Type B pancreatic cell (in vitro differentiated cells): ENCODE measurements at places on chromosomes 1 and 21. TPM values are rescaled to one million over a fixed set of nuclear protein-coding genes. Genes with fewer than 3 reads are reported as not detected.
A peak's percentile ranks its signal among the peaks of the same experiment; 100 is the strongest.

DNA sequence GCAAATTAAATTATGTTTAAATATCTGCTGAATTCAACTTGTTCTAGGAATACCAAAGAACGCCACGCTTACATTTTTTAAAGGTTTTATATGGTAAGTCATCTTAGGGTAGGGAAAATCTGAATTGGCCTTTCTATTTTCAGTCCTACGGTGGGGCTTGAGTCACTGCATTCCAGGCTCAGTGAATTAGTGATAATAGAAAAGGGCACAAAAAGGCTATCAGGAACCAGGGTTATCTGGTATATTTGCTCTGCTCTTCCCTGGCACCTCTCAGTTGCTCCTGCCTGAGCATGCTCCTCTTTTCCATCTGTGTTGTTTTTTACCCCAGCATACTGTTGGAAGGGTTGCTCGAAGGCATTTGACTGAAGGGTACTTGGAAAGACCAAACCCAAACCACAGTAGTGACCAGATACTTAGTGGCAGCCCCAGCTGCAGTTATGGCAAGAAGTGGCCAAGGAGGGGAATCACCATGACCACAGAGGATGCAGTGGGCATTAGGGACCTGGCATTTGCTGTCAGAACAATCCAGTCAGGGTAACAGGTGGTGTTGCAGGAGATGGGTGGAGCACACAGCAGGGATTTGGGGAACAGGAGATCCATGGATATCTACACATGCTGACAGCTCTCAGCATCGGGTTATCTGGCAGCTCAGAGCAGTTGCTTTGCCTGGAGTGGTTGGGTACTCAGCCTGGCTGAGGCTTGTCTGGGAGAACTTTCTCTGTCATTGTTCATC lies 2.3 kb downstream of the OVAAL start:
- no peak for DNase-seq

DNA sequence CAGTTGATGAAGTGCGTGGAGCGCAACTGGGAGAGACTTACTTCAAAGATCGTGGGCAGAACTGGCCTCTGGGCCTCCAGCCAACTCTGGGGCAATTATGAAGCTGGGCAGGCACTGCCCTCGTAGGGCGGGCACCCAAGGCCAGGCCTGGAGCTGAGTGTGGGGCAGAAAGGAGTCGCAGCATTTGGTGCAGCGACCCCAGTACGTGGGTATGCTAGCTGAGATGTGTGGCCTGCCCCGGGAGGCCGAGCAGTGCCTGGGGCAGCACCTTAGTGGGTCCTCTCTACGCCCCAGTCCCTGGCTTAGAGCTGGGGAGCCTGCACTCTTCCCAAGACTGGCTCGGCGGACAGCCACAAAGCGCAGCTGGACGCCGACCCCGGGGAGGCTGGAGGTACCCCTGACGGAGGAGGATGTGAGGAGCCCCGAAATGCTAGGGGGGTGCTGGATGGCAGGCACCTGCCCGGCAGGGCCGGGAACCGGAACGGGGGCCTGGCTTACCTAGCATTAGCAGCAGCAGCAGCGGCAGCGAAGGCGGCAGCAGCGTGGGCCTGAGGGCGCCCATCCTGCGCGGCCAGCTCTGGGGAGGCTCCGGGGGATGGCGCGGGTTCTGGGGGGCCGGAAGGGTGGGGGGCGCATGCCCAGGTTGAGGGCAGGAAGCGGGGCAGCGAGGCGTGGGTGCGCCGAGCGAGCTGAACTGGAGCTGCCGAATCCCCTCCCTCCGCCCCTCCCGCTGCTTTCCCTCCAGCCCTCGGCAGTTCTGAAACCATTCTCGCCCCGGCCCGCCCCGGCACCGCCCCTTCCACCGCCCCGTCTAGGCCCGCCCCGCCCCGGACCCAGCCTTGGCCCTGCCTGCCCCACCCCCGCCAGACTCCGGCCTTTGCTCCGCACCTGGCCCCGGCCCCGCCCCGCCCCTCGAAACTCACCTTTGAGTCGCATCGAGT lies at the start of gene IGSF8:
Gene IGSF8 (minus strand): TSS at position 709 of the 941 bp plus-strand sequence. CDS start 147 bp downstream, at position 562.
- DNase-seq: peak; percentile 94

- DNase-seq: no peak
Observed at GRCh38 chr1:230189824-230190223, 122.8 kb downstream of the GALNT2 start.

DNA sequence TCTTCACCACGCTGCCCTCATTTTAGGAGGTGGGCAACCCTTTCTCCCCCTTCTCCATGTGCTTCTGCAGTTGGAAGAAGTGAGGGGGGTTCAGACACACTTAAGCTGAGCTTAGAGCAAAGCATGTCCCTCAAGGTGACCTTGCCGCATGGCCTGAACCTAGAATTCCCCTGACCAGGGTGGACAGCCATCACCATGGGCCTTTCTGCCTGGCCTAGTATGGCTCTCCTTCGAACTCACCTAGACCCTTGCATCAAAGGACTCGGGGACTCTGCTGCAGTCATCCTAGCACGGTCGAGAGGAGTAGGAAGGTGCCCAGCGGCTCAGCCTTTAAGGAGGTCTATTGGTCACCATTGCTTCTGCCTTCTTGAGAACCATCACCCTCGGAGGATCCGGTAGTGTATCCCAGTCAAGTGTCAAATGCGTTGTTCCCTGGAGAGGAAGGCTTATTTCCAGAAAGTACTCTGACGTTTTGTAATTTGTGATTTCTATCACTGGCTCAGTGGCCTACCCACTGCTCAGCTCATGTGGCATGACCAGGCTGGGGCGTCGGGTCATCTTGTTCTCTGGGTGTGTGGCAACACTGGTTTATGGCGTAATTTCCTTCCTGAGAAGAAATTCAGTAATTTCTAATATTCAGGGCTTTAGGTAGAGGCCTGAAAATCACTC lies at the start of gene KCNE1:
Gene KCNE1 (minus strand): TSS at position 424 of the 669 bp plus-strand sequence. CDS start 62,576 bp downstream, outside the sequence.
- no peak for DNase-seq

DNA sequence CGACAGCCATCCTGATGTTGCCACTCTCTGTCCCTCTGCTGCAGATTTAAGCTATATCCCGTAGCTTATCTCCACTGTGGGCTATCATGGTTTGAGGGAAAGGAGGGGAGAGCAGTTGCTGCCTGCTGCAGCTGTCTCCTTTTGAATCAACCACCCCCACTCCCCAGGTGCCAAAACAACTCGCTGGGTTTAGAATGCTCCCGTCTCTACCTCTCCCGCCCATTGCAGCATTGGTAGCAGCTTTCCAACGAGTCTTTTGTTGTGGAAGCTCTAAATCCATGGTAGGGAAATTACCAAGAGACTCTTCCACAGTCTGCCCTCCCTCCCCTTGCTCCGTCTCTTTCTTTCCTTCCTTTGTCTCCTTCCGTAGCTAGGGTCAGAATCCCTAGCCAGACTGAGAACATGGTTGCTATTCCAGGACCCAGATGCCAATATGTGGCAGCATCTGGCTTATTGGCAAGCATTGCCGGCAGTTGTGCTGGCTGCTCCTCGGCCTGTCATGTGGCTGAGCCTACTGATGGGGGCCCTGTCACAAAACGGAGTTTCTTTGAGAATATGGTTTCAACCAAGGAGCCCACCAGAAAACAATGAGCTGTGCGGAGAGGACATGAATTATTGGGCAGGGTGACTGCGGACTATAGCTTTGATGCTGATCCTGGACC lies 230.7 kb downstream of the RPS6KC1 start:
- DNase-seq: no peak

- DNase-seq: peak; percentile 45
Observed at GRCh38 chr1:20729990-20730689, 2.4 kb downstream of the SH2D5 start.

DNA sequence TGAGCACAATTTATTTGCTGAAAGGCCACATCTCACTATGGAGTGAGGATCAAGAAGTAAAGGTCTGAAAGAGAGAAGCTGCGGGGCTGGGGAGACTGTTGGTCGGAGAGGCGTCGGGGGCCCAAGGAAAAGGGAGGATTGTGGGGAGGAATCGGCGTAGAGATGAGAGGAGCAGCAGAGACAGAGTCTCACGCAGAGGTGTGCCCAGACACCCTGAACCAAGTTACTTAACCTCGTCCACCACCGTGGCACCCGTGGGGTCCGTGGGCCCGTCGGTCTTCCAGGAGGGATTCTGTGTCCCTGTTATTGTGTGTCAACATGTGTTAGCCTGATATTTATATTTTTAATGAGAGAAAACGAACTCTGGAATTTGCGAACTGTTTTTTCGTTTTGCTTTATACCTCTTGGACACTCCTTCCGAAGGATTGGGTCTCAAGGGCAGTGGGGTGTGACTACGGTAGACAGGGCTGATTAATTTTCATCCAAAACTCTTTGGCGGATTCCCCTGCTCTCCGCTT lies 3.8 kb upstream of the NBPF1 start:
- peak; percentile 78 for DNase-seq

DNA sequence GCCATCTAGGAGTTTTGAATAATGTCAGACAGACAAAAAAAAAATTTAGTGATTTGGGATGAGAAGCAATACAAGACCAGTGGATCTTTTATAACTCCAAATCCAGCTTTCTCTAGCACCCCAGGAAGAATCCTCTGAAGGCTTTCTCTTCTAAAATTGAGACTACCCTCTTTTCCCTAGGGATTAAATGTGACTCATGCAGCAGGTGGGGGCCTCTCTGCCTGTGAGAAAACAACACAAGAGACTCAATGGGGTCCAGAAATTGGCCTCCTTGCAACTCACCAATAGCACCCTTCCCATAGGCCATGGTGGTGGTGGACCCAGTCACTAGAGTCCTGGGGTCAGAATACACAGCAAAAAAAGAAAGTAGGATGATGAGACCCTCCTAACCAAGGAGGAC lies 120.3 kb upstream of the ATP1A1 start:
- no peak for DNase-seq

- no peak for DNase-seq
Observed at GRCh38 chr1:33358114-33358794, 37.4 kb upstream of the A3GALT2 start.

CLDN14 gene
- not detected in 2 replicates for total RNA-seq

ZYG11A gene
- 0.31 and 0.64 TPM in 2 replicates for total RNA-seq

PGM1 gene
- total RNA-seq: 32.4 and 32.9 TPM in 2 replicates

MCOLN3 gene
- 3.4 and 7.2 TPM in 2 replicates for total RNA-seq
